Ovary (tissue), 10 donors: ENCODE measurements at places on chromosomes 12 and 14. TPM values are rescaled to one million over a fixed set of nuclear protein-coding genes. Genes with fewer than 3 reads are reported as not detected.

The KRT75 gene
- total RNA-seq = not detected

DNA sequence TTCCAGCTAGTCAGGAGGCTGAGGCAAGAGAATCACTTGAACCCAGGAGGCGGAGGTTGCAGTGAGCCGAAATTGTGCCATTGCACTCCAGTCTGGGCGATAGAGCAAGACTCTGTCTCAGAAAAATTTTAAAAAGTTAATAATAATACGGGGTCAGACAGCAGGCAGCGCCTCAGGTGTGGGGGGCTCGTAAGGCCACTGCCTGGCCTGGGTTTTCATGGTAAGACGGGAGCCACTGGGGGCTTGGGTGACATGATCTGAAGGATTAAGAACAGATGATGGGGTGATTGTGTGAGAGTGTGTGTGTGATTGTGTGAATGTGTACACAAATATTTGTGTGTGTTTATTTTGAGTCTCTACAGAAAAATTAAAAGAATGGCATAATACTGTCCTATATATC, 23.6 kb downstream of the BCL7A start:
- no peak for DNase-seq

- DNase-seq = no peak
Measured at GRCh38 chr14:52351233-52352060, 37.3 kb downstream of the PTGER2 start.

- DNase-seq = no peak
Measured at GRCh38 chr12:10247436-10248058, 34.9 kb downstream of the GABARAPL1 start.

The CATSPERB gene
- not detected for total RNA-seq

DNA sequence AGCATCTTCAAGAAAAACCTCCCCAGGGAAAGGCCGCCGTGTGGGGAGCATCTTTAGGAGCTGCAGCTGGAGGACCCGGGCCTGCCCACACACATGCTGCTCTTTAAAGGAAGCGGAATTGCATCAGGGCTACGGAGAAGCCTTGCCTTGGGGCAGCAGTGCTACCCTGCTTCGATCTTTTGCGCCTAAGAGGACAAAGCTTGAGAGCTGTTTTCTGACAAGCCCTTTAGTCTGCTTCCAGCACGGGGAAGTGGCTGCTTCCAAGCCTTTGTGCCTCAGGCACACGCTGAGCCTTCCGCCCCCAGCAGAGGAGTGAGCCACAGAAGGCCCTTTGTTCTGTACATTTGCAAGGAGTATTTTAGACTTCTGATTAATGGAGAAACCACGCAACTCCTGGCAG, 31.5 kb downstream of the COA8 start:
- peak; percentile 50 for DNase-seq

GRCh38 chr14:63993992-63994391, 141.2 kb downstream of the SYNE2 start:
- no peak for DNase-seq

DNA sequence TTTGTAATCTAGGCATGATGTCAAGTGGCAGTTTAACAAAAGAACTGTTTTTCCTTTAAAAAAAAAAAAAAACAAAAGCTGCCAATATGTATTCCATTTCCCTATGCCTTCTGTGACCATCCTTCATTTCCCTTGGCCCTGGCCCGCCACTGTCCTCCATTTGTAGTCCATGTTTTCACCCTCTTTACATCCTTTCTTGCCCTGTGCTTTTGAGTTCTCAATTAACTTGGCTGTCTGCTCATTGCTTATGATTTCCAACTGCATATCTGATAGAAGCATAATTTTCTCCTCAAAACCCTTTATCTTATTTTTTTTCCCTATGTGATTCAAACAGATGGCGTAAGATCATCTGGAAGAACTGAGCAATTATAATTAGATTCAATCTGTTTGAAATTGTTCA, 297.5 kb downstream of the NAV3 start:
- DNase-seq = no peak

GRCh38 chr14:100473249-100473648, 114.0 kb downstream of the BEGAIN start:
- DNase-seq = no peak

The KRT85 gene
- total RNA-seq = not detected

GRCh38 chr12:3727877-3728632, 24.9 kb downstream of the CRACR2A start:
- DNase-seq = no peak

The ZC2HC1C gene
- 0.95 TPM for total RNA-seq

The PCED1B gene
- total RNA-seq = 9.9 TPM

- no peak for DNase-seq
Measured at GRCh38 chr14:77212943-77213678, 31.5 kb downstream of the TMEM63C start.

GRCh38 chr14:92584816-92585215, 71.2 kb downstream of the RIN3 start:
- no peak for DNase-seq

The RPL10L gene
- total RNA-seq = not detected

DNA sequence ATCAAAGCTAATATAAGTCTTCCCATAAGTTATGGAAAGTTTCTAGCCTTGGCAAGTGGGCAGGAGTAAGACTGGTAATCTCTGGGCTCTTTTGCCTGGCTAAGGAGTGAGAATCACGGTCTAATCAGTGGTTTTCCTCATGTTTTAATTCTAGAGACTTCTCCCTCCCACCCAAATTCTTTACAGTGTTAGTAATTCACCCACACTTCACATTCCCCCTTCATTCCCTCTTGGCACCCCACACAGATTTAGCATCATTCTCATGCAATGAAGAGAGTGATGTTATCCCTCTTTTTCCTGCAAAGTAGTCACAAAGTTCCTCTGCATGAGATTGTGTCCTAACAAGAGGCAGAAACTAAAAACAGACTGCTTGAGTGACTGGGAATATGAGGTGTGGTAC, 28.6 kb upstream of the CACNA2D4 start:
- DNase-seq = no peak
